ENCODE measurements at places on chromosomes 13 and 19.

GRCh38 chr13:39765801-39766463, 110.5 kb downstream of the COG6 start:
- DNase-seq: no peak

DNA sequence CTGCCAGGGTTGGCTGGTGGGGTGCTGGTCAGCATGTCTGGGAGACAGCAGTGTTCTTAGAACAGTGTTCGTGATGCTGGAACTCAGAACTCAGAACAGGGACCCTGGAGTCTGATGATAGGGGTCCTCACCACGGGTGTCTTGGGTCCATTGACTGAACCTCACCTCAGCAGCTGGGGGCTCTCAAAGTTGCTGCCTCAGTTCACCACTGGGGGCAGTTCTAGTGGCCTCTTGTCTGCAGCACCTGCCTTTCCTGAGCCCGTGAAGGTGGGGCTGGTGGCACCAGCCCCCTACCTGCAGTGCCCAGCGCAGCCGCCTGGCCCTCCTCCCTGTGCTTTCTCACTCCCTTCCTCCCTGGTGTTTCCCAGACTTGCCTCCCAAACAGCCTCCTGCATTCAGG, 28.5 kb downstream of the SAFB start:
- no peak for DNase-seq

DNA sequence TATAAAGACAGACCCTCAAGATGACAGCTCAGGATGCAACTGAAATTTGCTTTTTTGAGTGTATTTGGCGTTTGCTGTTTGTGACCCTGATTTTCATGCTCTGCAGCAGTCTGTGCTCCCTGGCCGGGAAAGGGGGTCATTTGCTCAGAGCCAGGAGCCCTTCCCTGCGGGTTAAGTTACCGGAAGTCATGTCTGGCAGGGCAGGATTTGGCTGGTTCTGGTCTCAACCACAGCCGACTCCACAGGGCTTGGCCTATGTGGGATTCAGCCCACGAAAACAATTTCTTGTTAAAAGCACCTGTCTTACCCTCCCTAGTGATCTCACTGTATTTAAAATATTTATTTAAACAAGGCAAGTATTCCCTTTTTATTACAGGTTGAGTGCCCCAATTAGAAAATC, 22.6 kb downstream of the MCF2L start:
- no peak for DNase-seq

DNA sequence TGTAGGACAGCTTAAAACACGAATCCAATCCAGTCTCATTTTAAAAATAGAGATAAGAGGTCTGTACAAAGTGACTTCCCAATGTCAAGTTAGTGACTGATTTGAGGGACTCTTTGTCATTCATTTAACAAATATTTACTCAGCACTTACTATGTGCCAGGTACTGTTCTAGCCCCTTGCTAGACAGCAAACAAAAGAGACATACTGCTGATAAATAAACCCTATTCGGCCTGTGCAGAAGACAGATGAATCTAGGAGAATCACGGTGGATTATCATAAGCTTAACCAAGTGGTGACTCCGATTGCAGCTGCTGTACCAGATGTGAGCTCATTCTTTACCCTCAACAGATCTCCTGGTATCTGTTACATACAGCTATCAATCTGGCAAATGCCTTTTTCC, 6.4 kb upstream of the ELF1 start:
- DNase-seq: no peak

DNA sequence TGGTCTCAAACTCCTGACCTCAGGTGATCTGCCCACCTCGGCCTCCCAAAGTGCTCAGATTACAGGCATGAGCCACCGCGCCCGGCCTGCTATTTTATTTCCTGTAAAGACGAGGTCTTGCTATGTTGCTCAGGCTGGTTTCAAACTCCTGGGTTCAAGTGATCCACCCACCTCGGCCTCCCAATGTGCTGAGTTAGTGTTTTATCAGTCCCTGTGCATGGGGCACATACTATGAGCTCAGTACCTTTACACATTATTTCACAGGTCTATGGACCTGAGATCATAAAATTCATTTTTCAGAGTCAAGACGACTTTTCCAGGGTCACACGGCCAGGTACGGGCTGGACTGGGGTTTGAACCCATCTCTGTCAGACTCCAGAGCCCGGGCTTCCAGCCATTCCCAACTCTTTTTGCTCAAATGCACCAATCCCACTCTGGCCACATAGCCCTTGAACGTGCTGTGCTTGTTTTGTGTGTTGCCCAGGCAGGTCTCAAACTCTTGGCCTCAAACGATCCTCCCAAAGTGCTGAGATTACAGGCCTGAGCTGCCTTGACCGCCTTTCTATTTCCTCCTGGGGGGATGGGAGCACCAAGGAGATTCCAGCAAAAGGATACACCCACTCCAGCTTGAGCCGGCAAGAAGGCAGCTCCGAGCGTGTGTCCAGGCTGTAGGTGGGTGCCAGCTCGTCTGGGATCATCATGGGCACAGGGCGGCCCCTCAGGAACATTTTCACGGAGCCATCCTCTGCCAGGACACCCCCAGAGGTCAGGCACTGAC, 1.1 kb downstream of the EML2 start:
- DNase-seq: peak; percentile 70

DNA sequence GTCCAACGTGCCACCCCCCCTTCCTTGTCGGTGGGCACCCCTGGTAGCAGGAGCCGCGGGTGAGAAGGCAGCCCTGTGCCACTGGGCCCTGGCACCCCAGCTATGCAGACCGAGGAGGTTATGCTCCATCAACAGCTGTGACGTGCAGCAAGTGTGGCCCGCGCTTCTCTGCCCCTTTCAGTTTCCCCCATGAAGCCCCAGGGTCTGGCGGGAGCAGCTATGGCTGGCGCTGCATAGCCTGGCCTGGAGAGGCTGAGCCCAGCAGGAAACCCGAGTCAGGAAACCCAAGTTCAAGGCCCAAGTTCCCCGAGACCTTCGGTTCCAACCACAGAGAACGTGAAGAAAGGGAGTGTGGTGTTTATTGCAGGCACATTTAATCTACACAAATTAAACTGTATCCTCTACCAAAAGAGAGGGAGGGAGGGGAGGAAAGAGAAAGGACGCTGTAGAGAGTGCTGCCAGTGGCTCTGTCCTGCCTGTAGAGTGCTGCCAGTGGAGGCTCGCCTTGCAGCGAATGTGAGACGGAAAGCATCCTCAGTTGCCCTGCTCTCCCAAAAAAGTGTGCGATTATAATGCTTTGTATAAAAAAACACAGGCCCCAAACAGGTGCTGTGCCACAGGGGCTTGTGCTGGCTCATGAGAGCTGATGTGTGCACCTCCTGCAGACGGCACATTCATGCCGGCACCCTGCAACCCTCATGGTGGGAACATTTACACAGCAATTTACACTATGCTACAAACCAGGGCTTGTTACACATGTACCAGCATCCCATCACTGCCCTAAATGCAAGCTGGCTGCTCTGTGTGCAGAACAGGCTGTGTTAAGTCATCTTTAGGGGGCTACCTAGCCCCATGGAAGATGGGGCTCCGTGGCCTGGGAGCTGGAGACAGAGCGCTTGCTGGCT, 16.3 kb downstream of the POP4 start:
- no peak for DNase-seq

DNA sequence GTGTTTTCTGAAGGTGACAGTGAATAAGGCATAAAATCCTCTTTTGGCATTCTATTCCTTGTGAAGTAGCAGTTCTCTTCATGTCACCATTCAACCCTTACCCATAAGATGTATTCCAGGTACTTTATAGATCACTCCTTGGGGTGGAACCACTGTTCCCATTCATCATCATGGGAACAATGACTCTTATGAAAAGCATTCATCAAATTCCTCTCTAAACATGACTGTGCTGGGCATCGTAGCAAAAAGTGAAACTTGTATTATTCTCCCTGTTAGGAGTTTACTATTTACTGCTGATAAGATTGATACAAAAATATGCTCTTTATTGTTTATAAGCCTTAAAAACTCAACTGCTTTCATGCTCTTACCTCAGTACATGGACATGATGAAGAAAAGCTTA, 793.4 kb downstream of the LIG4 start:
- DNase-seq: no peak

GRCh38 chr13:29006359-29006850, 186.3 kb downstream of the MTUS2 start:
- no peak for DNase-seq

DNA sequence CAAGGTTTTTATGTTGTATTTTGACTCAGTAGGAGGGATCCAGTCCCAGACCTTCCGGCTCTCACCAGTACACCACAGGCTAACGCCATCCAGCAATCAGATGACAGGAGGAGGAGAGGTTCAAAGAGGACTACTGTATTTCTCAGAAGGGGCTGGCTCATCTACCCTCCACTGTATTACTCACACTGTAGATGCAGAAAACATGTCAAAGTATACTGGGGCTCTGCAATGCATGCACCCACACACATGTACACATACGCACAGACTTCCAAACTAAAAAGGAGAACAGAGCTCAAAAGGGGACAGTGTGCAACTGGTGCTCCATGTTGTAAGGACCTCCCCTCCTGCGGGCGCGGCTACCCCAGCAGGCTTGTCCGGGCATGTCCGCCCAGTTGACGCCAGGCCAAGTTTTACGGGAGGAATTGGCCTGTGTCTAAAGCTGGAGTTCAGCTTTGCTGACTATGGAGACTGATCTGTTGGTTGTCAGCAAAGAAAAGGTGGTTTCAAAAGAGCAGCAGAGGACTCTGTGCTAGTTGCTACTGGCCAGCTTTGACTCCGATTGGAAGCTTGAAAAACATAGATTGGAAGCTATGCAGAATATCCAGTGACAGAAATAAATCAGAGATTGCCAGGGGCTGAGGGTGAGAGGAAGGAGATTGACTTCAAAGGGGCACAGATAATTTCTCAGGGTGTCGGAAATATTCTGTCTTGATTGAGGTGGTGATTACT, 314.2 kb downstream of the DLEU7 start:
- DNase-seq: peak; percentile 90

- peak; percentile 41 for DNase-seq
These were observed 175.2 kb downstream of the PAN3 start for GRCh38 chr13:28313579-28313978.

DNA sequence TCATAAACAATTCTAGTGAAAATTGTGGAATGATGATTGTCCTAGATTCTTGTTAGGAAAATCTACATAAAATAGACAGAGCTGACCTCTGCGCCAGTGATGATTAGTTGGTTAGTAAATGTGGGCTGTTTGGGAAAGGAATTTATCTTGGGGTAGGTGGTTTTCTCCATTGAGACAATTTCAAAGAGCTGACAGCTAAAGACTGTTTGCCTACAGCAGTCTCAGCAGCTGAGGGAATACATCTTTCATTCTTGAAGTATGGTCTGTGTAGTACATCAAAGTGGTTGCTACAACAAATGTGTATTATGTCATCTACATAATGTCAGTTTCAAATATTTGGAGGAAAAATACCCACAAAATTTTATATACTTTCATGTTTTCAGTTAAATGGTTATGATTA, 117.2 kb upstream of the TRPC4 start:
- DNase-seq: no peak

- no peak for DNase-seq
These were observed 3.2 kb downstream of the CCNP start for GRCh38 chr19:40223135-40223822.

DNA sequence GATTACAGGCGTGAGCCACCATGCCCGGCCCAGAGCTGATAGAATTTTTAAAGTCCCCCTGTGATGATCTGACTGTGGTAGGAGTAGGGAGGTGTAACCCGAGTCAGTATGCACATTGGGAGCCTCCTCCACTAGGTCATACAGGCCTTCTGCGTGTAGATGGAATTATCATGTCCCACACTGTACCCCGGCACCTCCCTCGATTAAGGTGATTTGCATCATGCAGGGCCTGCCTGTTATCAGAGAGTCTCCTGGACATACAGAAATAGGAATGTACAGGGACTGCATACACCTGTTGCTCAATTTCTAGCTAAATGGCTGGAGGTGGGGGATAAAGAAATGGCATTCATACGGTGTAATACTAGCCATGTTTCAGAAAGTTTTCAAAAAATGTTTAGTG, 922 bp upstream of the ERVK3-1 start:
- DNase-seq: no peak

GRCh38 chr13:32314271-32315237, 609 bp downstream of the ZAR1L start:
- DNase-seq: peak; percentile 71

- no peak for DNase-seq
These were observed 94.5 kb downstream of the ANKRD10 start for GRCh38 chr13:110820322-110820721.

GRCh38 chr13:44068737-44069136, 189.0 kb downstream of the LACC1 start:
- DNase-seq: no peak

- DNase-seq: peak; percentile 52
These were observed 748 bp downstream of the LHFPL6 start for GRCh38 chr13:39602277-39602613.

- no peak for DNase-seq
These were observed 20.3 kb downstream of the LYL1 start for GRCh38 chr19:13082192-13083007.

DNA sequence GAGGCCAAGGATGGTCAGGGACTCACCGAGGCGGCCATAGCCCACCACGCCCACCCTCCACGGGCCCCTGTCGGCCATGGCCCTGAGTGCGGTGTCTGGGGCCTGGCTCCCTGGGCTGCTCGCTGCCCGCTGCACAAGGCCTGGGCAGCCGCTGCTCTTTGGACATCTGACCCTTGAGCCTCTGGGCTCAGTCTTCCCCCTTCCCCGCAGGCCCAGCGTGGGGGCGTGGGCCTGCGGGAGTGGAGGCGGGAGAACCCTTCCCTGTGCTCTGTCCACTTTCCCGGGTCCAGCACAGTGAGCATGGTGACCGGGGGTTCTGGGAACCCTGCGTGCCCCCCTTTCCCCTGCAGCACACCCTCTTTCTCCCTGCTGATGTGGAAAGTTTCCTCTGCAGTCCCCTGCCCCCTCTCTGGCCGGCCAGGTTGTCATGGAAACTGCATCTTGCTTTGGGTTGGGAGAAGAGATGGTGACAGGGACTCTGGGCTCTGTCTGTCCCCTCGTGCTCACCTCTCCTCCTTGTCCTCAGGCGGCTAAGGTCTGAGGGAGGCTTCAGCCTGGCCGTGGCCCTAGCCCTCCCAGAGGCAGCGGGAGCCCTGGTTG, at the start of gene ASPDH:
ASPDH (minus strand) TSS at position 168 of the 600 bp plus-strand sequence; CDS start at position 78, 90 bp downstream.
- DNase-seq: no peak

DNA sequence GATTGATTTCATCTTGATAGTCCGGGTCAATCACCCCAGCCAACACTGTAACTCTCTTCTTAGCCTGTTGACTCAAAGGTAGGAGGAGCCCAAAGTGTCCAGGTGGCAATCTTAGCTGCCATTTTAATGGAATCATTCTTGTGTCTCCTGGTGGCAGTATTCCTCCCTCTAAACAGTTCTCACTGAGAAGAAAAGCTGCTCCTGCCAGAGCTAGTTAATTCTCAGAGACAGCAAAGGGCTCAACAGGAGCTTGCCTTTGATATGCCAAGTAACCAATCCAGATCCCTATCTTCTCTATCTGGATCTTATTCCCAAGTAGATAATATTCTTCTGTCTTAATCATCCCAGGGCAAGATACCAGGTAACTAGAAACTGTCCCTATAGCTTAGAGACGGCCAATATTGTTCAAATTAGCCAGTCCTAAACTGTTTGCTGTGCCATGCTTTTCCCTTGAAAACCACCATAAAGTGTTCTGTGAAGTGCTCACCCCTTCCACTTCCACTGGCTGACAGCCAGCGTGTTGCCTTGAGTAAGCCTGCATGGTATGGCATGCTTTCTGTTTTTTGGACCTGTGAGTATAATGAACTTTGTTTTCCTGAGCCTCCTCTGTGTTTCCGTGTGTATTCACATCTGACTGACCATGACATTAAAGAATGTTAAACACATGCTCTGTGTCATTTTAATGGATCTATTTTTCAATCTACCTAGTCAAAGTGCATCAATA, 463.7 kb upstream of the SLITRK5 start:
- no peak for DNase-seq

- DNase-seq: no peak
These were observed 17.4 kb downstream of the VASP start for GRCh38 chr19:45524575-45525129.
